ENCODE measurements at places on chromosomes 12 and 14. TPM values are rescaled to one million over a fixed set of nuclear protein-coding genes. Genes with fewer than 3 reads are reported as not detected.

The GAS2L3 gene
- 44.1 TPM for total RNA-seq

The ARID2 gene
- 14.1 TPM for total RNA-seq

The FSCB gene
- not detected for total RNA-seq

The CBLN3 gene
- 11.4 TPM for total RNA-seq

The CD27 gene
- 0.17 TPM for total RNA-seq

The GARIN6 gene
- not detected for total RNA-seq

Measured in smooth muscle cell of trachea (primary cell).